ENCODE measurements at places on chromosomes 12 and 14. TPM values are rescaled to one million over a fixed set of nuclear protein-coding genes. Genes with fewer than 3 reads are reported as not detected.

DNA sequence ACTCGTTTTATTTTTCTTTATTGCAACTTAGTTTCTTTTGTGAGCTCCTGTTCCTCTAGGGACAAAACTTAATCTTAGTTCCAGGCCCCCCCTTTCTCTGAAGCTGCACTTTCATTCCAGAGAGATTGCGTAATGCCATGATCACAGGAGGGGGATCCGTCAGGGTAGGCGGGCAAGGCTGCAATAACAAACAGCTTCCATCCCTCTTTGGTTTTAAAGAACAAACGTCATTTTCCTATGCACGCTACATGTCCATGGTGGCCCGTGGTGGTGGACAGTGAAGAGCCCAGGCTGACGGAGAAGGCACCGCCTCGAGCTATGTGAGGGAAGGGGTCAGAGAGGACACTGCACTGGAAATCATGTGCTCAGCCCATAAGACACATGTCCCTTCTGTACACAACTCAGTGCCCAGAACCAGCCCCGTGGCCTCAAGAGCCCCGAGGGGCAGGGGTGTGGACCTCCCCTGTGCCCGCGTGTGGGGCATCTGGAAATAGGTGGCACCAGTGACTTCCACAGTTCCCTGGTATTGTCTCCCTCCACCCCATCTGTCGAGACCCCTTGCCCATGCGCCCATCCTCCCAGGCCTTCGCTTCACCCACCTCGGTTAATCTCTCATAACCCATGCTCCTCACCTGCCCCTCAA lies 161.4 kb downstream of the ADGRD1 start:
- H3K4me3 ChIP-seq: peak overlapping the region; percentile 48
- H3K36me3 ChIP-seq: no peaks in the 10 kb centered on the region
- peaks cover 6% of the 10 kb centered on the region for H3K27me3 ChIP-seq
- peak overlapping the region; percentile 23 for H3K27ac ChIP-seq
- DNase-seq: no peak

- peaks cover 12% of the 10 kb centered on the region for H3K4me1 ChIP-seq
- H3K36me3 ChIP-seq: peaks cover 36% of the 10 kb centered on the region
- peak; percentile 81 for DNase-seq
- H3K27me3 ChIP-seq: peaks cover 3% of the 10 kb centered on the region
- peak within 1 kb of the TSS; percentile 94 for H3K27ac ChIP-seq
These were observed at the start of gene RASSF8 for GRCh38 chr12:25958428-25959070. Gene RASSF8, plus strand, starts transcription at chr12:25958682. Its CDS starts 96,662 bp downstream, at chr12:26055344.

GRCh38 chr12:124152731-124153130 lies 142.2 kb upstream of the RFLNA start:
- peaks cover 26% of the 10 kb centered on the region for H3K36me3 ChIP-seq
- peaks cover 50% of the 10 kb centered on the region for H3K4me1 ChIP-seq
- no peaks in the 10 kb centered on the region for H3K27me3 ChIP-seq
- DNase-seq: no peak

DNA sequence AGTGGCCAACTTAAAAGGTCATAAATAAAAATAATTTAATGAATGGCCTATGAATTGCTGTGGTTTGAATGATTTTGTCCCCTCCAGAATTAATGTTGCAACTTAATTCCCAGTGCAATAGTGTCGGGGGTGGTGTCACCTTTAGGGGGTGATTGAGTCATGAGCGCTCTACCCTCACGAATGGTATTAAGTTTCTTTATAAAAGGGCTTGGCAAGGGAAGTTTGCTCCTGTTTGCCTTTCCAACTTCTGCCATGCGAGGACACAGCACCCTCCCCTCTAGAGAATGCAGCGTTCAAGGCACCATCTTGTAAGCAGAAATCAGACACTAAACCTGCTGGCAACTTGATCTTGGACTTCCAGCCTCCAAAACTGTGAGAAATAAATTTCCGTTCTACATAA lies 253.3 kb downstream of the ATXN7L3B start:
- H3K4me3 ChIP-seq: no peak overlapping the region
- no peak overlapping the region for H3K27ac ChIP-seq
- DNase-seq: no peak
- H3K36me3 ChIP-seq: no peaks in the 10 kb centered on the region
- H3K27me3 ChIP-seq: no peaks in the 10 kb centered on the region
- no peaks in the 10 kb centered on the region for H3K4me1 ChIP-seq

GRCh38 chr14:26839481-26839880 lies 241.6 kb upstream of the NOVA1 start:
- H3K27ac ChIP-seq: no peak overlapping the region
- H3K4me1 ChIP-seq: peaks cover 9% of the 10 kb centered on the region
- DNase-seq: no peak
- no peaks in the 10 kb centered on the region for H3K36me3 ChIP-seq

DNA sequence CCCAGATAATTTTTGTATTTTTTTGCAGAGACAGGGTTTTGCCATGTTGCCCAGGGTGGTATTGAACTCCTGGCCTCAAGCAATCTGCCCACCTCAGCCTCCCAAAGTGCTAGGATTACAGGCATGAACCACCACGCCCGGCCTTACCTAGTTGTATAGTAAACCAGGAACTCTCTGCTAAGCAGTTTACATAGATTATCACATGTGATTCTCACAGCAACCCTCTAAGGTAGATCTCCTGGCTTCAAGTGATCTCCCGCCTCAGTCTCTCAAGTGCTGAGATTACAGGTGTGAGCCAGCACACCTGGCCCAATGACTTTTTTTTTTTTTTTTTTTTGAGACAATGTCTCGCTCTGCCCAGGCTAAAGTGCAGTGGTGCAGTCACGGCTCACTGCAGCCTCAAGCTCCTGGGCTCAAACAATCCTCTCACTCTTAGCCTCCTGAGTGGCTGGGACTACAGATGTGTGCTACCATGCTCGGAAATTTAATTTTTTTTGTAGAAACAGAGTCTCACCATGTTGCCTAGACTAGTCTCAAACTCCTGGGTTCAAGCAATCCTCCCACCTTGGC lies 26.0 kb upstream of the ATP2A2 start:
- H3K4me3 ChIP-seq: no peak overlapping the region
- no peak for DNase-seq

- peak overlapping the region; percentile 52 for H3K27ac ChIP-seq
- DNase-seq: no peak
- H3K4me1 ChIP-seq: peaks cover 17% of the 10 kb centered on the region
- H3K4me3 ChIP-seq: no peak overlapping the region
These were observed 51.5 kb downstream of the DCAF5 start for GRCh38 chr14:69101331-69101826.

GRCh38 chr14:55265197-55265596 lies 6.0 kb upstream of the FBXO34 start:
- peaks cover 4% of the 10 kb centered on the region for H3K27me3 ChIP-seq
- H3K27ac ChIP-seq: no peak overlapping the region
- H3K36me3 ChIP-seq: no peaks in the 10 kb centered on the region

The ACRBP gene
- 3.9 TPM for total RNA-seq

The LRRIQ1 gene
- 9.7 TPM for total RNA-seq

The DAO gene
- not detected for total RNA-seq

Measured in type B pancreatic cell (in vitro differentiated cells).